Activated CD8-positive, alpha-beta T cell treated with anti-CD3 and anti-CD28 coated beads, Interleukin-2, amount 10 ng/mL, durations not matched to agents 7 days and 5 days (primary cell): ENCODE measurements at places on chromosomes 7 and 10. TPM values are rescaled to one million over a fixed set of nuclear protein-coding genes. Genes with fewer than 3 reads are reported as not detected.

- H3K27me3 ChIP-seq = no peaks in the 10 kb centered on the region
- no peak overlapping the region for H3K4me3 ChIP-seq
- H3K4me1 ChIP-seq = peaks cover 44% of the 10 kb centered on the region
Measured at GRCh38 chr7:66125052-66125694, 10.5 kb downstream of the CRCP start.

GRCh38 chr7:51589111-51589510 lies 272.5 kb upstream of the COBL start:
- no peaks in the 10 kb centered on the region for H3K36me3 ChIP-seq
- H3K4me3 ChIP-seq = no peak overlapping the region
- no peaks in the 10 kb centered on the region for H3K27me3 ChIP-seq
- H3K27ac ChIP-seq = no peak overlapping the region
- DNase-seq = no peak

GRCh38 chr7:92881091-92881485 lies 44.7 kb upstream of the CDK6 start:
- H3K4me3 ChIP-seq = no peak overlapping the region
- H3K27me3 ChIP-seq = peaks cover 6% of the 10 kb centered on the region
- peak; percentile 44 for DNase-seq
- H3K36me3 ChIP-seq = peaks cover 24% of the 10 kb centered on the region
- H3K27ac ChIP-seq = peak overlapping the region; percentile 54
- H3K4me1 ChIP-seq = peaks cover 29% of the 10 kb centered on the region

DNA sequence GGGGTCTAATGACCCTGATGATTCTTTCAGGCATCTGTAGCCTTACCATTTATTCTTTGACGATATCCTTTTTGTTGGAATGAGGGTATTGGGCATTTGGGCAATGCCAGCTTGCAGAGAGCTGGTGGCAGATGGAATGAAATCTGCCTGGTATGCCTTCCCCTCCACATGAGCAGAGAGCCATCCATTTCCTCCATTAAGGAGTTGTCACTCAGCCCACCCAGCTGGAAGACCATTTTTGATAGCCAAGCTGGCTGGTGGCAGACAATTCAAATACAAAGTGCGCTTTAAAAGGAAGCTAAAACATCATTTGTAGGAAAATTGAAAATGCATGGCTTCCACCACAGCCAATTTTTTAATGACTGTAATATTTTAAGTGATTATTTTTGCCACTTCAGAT lies 240.1 kb upstream of the SLC26A5 start:
- H3K4me3 ChIP-seq = no peak overlapping the region
- DNase-seq = no peak

DNA sequence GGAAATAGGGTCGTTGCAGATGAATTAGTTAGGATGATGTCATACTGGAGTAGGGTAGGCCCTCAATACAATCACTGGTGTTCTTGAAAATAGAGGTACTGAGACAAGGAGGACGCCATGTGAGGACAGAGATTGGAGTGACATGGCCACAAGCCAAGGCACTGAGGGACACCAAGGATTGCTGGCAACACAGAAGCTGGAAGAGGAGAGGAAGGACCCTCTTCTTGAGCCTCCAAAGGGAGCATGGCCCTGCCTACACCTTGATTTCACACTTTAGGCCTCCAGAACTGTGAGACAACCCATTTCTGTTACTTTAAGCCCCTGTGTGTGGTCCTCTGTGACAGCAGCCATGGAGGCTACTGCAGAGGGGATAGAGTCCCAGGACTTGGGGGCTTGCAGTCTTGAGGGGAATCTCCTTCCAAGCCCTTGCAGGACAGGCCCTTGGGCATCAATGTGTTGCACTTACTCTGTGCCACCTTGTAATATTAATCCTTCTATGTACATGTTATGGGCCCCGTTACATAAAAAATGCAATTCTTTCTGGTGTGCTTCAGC lies 3.7 kb upstream of the AOC1 start:
- DNase-seq = peak; percentile 14
- peaks cover 10% of the 10 kb centered on the region for H3K4me1 ChIP-seq
- H3K4me3 ChIP-seq = no peak overlapping the region
- H3K27ac ChIP-seq = no peak overlapping the region
- H3K27me3 ChIP-seq = peaks cover 31% of the 10 kb centered on the region

- no peak overlapping the region for H3K27ac ChIP-seq
- H3K36me3 ChIP-seq = no peaks in the 10 kb centered on the region
- peaks cover 2% of the 10 kb centered on the region for H3K27me3 ChIP-seq
- no peak for DNase-seq
- no peak overlapping the region for H3K4me3 ChIP-seq
Measured at GRCh38 chr10:61633665-61634064, 29.1 kb upstream of the CABCOCO1 start.

DNA sequence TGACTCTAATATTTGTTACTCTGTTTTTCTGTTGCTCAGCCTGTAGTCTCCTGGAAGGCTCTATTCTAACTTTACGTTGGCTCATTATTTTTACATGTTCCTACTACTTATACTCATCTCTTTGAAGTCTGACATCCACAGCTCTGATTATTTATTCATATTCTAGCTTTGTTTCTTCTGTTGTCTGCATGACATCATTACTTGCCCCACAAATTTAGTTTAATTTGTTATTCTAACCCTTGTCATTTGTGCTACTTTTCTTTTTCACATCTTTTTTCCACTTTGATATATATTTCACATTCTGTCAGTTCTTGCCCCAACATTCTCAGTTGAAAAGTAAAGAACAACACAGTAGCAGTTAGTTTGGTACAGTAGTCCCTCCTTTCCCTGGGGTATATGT lies 51.1 kb downstream of the KMT2E start:
- DNase-seq = no peak
- peaks cover 54% of the 10 kb centered on the region for H3K36me3 ChIP-seq
- peak overlapping the region; percentile 47 for H3K27ac ChIP-seq
- H3K27me3 ChIP-seq = no peaks in the 10 kb centered on the region
- H3K4me1 ChIP-seq = peaks cover 13% of the 10 kb centered on the region

- no peak overlapping the region for H3K4me3 ChIP-seq
- H3K36me3 ChIP-seq = no peaks in the 10 kb centered on the region
- H3K27me3 ChIP-seq = no peaks in the 10 kb centered on the region
- H3K27ac ChIP-seq = no peak overlapping the region
Measured at GRCh38 chr7:106538638-106539037, 122.3 kb downstream of the CCDC71L start.

The COL13A1 gene
- total RNA-seq = not detected

The LDB3 gene
- total RNA-seq = 0.05 TPM

The THSD7A gene
- not detected for total RNA-seq
